ENCODE measurements at places on chromosomes 4 and X. TPM values are rescaled to one million over a fixed set of nuclear protein-coding genes. Genes with fewer than 3 reads are reported as not detected.

DNA sequence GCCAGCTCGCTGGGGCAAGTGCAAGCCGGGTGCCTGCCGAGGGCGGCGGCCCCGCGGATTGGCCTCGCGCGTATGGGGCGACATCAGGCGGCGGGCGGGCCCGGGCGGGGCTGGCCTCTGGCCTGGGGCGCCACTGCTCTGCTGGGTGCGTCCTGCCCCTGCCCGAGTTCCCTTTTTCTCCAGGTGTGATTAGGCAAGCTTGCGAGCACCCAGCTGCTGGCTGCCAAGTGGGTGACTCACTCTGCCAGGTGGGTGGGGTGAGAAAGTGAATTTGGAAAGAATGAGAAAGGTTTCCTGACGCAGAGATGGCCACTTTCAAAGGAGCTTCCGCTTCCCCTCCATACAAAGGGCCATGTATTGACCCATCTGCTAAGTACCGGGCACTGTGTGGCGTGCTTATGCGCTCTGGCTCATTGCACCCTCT is 32.5 kb downstream of the FGFBP1 start:
- no peak overlapping the region for H3K27ac ChIP-seq
- no peaks in the 10 kb centered on the region for H3K36me3 ChIP-seq
- H3K4me1 ChIP-seq = no peaks in the 10 kb centered on the region
- no peaks in the 10 kb centered on the region for H3K27me3 ChIP-seq
- H3K4me3 ChIP-seq = no peak overlapping the region

DNA sequence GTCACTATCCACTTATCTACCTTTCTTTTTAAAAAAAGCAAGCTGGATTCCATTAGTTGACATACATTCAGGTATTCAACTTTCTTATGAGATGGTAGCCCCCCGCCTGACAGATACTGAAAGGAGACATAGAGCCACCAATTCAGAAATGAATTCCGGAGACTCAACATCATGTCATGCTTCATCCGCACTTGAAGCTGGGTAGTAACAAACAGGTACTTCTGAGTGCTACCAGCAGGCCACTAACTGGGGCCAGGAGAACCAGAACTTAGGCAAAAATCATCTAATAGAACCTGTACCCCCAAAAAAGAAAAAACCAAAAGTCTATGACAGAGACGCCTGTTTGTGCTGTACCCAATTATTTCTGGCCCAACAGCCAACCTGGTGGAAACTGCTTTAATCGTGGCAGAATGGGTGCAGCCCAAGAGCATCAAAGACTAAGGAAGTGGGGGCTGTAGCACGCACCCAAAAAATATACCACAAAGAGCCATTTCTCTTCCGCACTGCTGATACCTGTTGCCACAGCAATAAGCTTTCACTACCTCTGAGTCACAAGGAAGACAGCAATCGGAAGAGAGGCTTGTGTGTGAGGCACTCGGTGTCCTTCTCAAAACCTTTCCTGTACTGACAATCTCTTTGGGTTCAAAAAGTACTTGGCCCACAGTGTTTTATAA is 84.8 kb downstream of the AFAP1 start:
- no peaks in the 10 kb centered on the region for H3K27me3 ChIP-seq
- H3K4me3 ChIP-seq = no peak overlapping the region
- DNase-seq = no peak
- peaks cover 44% of the 10 kb centered on the region for H3K36me3 ChIP-seq

DNA sequence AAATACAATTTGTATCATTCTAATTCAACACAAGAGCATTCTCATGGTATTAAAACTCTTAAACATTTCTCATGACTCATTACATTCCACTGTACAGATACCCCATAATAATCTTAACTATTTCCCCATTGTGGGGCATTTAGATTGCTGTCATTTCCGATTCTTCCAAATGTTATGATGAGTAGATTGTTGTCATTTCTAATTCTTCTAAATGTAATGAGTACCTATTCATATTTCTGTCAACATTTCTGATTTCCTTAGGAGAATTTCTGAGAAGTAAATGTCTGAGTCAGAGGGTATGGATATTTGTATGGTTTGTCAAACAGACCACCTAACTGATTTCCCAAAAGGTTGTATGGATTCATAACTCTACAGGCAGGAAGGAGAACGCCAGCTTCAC is 8.3 kb downstream of the S100G start:
- no peak overlapping the region for H3K4me3 ChIP-seq
- no peak for DNase-seq
- no peaks in the 10 kb centered on the region for H3K4me1 ChIP-seq
- H3K36me3 ChIP-seq = peaks cover 16% of the 10 kb centered on the region

GRCh38 chrX:39418731-39419638 is 617.7 kb downstream of the MID1IP1 start:
- no peak overlapping the region for H3K27ac ChIP-seq
- H3K4me1 ChIP-seq = no peaks in the 10 kb centered on the region
- H3K36me3 ChIP-seq = no peaks in the 10 kb centered on the region
- H3K4me3 ChIP-seq = no peak overlapping the region

DNA sequence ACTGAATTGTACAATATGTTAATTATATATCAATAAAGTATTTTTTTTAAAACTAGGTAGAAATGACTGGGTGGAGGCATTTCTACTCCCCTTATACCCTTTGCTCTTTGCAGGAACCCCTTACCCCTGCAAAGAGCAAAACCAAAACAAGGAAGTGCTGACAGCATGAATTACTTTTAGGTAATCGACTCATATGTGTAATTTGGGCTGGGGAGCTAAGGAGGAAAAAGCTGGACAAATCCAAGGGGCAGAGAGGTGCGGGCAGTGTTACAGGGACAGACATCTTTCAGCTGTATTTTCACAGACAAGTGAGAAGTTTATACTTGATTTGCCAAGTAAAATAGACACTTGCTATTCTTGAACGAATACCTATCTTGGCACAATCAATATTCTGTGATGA is 35.5 kb downstream of the MANBA start:
- no peak overlapping the region for H3K4me3 ChIP-seq
- H3K4me1 ChIP-seq = no peaks in the 10 kb centered on the region
- H3K27me3 ChIP-seq = no peaks in the 10 kb centered on the region
- no peak overlapping the region for H3K27ac ChIP-seq

- no peaks in the 10 kb centered on the region for H3K4me1 ChIP-seq
- H3K36me3 ChIP-seq = no peaks in the 10 kb centered on the region
- no peak for DNase-seq
- H3K27ac ChIP-seq = no peak overlapping the region
Observed at GRCh38 chr4:151809716-151810115, 48.9 kb upstream of the GATB start.

DNA sequence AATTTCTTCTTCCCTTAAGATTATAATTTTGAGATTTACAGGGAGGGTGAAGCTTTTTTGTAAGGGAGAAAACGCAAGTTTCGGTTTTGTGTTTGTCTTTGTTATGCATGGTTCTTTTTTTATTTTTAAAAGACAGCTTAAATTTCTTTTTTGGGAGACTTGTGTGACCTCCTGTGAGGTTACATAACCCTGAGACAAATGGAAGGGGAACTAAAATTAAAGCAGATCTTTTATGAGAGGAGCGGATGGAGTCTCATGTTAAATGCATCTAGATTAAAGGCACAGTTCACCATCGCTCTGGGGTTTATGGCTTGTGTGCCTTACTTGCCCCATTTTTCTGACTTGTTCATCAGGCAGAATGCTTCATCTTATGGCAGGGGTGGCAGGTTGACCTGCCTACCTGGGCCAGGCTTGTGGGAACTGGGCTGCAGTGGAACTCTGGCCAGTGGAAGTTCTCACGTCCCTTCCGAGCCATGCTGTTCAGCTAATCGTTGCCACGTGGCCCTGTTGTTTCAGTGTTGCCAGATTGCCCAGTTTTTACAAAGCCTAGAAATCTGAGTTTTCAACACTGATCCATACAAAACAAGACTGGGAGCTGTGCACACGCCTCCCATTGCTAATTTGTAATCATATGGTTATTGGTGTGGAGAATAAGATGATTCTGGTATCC is 291.8 kb downstream of the ARHGAP10 start:
- no peaks in the 10 kb centered on the region for H3K27me3 ChIP-seq
- no peak for DNase-seq
- H3K36me3 ChIP-seq = no peaks in the 10 kb centered on the region
- no peak overlapping the region for H3K27ac ChIP-seq

XAGE1A gene
- not detected for total RNA-seq

DNA sequence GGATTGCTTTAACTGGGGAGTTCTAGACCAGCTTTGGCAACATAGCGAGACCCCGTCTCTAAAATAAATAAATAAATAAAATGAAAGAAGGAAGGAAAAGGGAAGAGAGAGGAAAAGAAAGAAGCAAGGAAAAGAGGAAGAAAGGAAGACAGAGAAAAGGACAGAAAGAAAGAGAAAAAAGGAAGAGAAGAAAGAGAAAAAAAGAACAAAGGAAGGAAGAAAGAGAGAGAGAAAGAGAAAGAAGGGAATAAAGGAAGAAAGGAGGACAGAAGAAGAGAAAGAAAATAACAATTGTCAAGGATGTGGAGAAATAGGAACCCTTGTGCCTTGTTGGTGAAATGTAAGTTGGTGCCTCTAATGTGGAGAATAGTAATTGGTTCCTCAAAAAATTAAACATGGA is 74.6 kb downstream of the ANAPC4 start:
- H3K4me1 ChIP-seq = peaks cover 9% of the 10 kb centered on the region
- DNase-seq = no peak
- H3K36me3 ChIP-seq = no peaks in the 10 kb centered on the region
- H3K4me3 ChIP-seq = no peak overlapping the region
- H3K27me3 ChIP-seq = no peaks in the 10 kb centered on the region

GRCh38 chr4:51943221-51943620 is 76.9 kb downstream of the LRRC66 start:
- peak overlapping the region; percentile 3 for H3K4me3 ChIP-seq
- no peaks in the 10 kb centered on the region for H3K27me3 ChIP-seq
- H3K4me1 ChIP-seq = no peaks in the 10 kb centered on the region
- H3K27ac ChIP-seq = no peak overlapping the region

GRCh38 chr4:78325271-78326157 is 226.1 kb upstream of the ANXA3 start:
- DNase-seq = no peak

UGT2B17 gene
- total RNA-seq = not detected

DNA sequence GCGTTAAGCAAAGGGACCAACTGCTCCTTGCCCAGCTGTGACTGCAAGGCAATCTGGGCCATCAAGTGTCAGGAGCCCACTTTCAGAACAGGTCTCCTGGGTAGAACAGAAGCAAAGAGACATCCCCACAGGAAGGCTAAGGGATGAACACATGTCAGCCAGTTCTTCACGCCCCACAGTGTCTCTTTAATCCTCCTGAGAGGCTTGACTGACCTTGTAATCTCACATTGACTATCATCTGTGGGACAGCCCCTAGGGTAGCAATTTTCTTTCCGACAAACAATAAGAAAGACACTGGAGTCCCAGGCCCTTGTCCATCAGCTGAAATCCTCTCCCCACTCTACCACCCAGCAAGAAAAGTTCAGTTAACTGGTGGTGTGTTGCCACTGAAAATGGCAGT is 1.0 kb downstream of the CHRDL1 start:
- H3K4me3 ChIP-seq = no peak overlapping the region
- no peaks in the 10 kb centered on the region for H3K4me1 ChIP-seq
- no peak overlapping the region for H3K27ac ChIP-seq
- no peaks in the 10 kb centered on the region for H3K36me3 ChIP-seq
- peaks cover 43% of the 10 kb centered on the region for H3K27me3 ChIP-seq

- no peak overlapping the region for H3K4me3 ChIP-seq
- H3K4me1 ChIP-seq = peaks cover 3% of the 10 kb centered on the region
- peaks cover 8% of the 10 kb centered on the region for H3K36me3 ChIP-seq
- H3K27ac ChIP-seq = no peak overlapping the region
- no peaks in the 10 kb centered on the region for H3K27me3 ChIP-seq
Observed at GRCh38 chr4:150782921-150783320, 201.0 kb downstream of the MAB21L2 start.

DNA sequence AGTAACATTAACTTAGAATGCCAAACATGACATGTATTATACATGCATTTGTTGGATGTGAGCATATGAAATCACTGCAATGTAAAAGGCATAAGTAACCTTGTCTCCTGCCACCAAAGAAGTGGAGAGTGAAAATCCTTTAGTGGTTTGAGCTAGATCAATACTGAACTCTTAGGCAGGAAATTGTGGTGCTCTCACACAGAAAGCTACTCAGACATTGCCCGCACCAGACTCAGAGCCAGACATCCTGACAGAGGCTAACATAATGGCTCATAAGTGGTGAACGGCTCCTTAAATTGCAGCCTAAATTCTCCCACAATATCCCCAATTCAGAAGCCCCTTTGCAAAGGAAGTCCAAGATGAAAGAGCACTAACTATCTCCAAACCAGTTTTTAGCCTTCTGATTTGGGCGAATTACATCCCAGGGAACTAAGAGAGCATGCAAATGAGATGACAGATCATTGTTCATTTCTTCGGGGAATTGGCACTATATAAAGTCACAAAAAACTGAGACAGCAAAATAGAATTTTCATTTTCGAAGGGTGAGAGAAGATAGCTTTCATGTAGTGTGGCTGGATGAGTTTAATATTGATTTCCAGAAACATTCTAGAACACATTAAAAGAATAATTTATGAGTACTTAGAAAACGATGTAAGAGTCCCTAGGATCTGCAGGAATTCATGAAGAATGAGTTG is 233.6 kb upstream of the RPS6KA3 start:
- H3K27ac ChIP-seq = no peak overlapping the region
- DNase-seq = no peak
- H3K36me3 ChIP-seq = no peaks in the 10 kb centered on the region
- H3K27me3 ChIP-seq = no peaks in the 10 kb centered on the region
- no peaks in the 10 kb centered on the region for H3K4me1 ChIP-seq

GSPT2 gene
- 22.5 TPM for total RNA-seq

- no peaks in the 10 kb centered on the region for H3K27me3 ChIP-seq
- peak; percentile 61 for DNase-seq
- H3K4me3 ChIP-seq = no peak overlapping the region
- peak overlapping the region; percentile 85 for H3K27ac ChIP-seq
Observed at GRCh38 chrX:2710041-2710840, 19.1 kb downstream of the CD99 start.

GRCh38 chrX:10197279-10198210 is 40.8 kb downstream of the CLCN4 start:
- H3K4me3 ChIP-seq = no peak overlapping the region
- DNase-seq = no peak
- H3K4me1 ChIP-seq = no peaks in the 10 kb centered on the region
- no peaks in the 10 kb centered on the region for H3K36me3 ChIP-seq
- H3K27ac ChIP-seq = peak overlapping the region; percentile 47

MAB21L2 gene
- total RNA-seq = 0.09 TPM

DNA sequence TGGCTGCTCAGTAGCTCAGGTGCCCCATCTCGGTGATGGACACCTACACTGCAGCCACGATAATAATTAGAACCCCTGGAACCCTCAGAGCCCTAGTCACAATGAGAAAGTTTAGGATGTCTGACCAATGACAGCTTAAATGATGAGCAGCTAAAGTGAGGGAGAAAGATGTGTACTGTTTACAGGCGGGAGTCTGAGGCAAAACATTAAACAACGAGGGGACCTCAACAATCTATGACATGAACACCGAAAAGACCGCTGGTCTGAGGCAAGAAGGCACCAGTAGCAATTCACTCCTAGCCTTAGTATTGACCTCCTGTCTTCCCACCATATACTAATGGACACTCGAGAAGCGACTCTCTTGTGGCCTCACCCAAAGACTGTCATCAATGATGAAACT is 369.5 kb upstream of the SMIM31 start:
- no peak overlapping the region for H3K27ac ChIP-seq
- no peaks in the 10 kb centered on the region for H3K4me1 ChIP-seq
- H3K36me3 ChIP-seq = no peaks in the 10 kb centered on the region
- H3K27me3 ChIP-seq = peaks cover 50% of the 10 kb centered on the region
- no peak for DNase-seq
- H3K4me3 ChIP-seq = no peak overlapping the region

GRCh38 chr4:24529555-24529954 is 54.8 kb downstream of the DHX15 start:
- no peaks in the 10 kb centered on the region for H3K4me1 ChIP-seq
- no peak overlapping the region for H3K4me3 ChIP-seq

TMEM144 gene
- 20.3 TPM for total RNA-seq

HTR2C gene
- 0.14 TPM for total RNA-seq

- H3K36me3 ChIP-seq = peaks cover 20% of the 10 kb centered on the region
- peaks cover 5% of the 10 kb centered on the region for H3K4me1 ChIP-seq
- DNase-seq = no peak
- no peaks in the 10 kb centered on the region for H3K27me3 ChIP-seq
- no peak overlapping the region for H3K27ac ChIP-seq
Observed at GRCh38 chr4:94508806-94509205, 57.1 kb downstream of the PDLIM5 start.
